ENCODE measurements at places on chromosomes 13 and 19.

GRCh38 chr19:42402376-42403116, 12.4 kb upstream of the CNFN start:
- DNase-seq = no peak

DNA sequence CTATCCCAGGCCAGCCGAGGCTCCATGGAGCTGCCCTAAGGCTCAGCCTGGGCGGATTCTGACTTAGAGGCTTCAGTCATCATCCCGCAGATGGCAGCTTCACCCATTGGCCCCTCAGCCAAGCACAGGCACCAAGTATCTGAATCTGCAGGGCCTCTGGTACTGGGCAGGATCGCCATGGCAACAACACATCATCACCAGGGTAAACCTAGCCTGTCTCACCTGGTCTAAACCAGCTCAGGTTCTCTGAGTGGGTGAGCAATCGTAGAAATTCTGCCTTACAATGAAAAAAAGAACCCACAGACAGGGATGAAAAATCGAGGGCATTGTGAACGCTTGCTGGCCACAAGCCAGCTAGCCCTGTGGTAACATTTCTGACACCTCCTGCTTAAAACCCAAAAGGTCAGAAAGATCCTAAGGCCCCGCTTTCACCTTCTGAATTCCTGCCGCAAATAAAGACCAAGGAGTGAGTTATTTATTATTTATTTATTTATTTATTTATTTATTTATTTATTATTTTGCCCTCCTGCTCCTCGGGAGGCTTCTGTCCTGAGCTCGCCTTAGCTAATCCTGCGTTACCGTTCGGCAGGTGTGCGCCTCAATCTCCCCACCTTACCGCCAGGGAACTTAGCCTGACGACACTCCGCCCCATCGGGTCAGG, 12.0 kb upstream of the CEACAM21 start:
- no peak for DNase-seq

DNA sequence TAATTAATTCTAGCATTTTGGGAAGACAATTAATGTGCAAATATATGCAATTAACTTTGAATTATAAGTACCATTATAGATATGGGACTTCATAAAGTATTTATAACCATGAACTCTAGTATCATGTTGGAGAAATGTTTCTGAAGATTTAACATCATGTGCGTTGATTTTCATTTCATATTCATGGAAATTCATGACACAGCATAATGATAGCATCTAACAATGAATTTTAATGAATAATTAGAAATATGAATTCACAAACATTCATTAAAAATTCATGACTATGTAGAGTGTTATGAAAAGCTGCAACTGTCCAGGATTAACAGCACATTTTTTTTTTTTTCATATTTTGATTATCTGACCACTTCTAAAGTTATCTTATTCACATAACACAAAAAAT, 70.1 kb upstream of the KLHL1 start:
- no peak for DNase-seq

DNA sequence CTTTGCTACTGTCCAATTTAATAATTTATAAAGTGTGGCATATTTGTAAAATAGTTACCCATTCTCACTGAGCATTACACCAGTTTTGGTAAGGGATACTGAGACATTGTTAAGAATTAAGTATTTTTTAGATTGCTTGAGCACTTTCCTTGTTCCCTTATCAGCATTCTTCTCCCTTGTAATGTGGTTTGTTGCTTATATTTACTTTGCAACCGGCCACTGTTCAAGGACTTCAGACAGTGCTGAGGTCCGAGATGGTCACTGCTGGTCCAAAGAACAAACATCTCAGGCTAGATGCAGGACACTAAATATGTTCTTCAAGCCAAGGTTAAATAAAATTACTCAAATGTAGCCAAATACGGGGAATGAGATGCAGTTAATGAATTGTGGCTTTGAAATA, 161.4 kb downstream of the TM9SF2 start:
- DNase-seq = no peak

All from NCI-H2107 (cell line).